Muscle of leg (tissue), 16 donors: ENCODE measurements at places on chromosomes 2 and 18. TPM values are rescaled to one million over a fixed set of nuclear protein-coding genes. Genes with fewer than 3 reads are reported as not detected.
A peak's percentile ranks its signal among the peaks of the same experiment; 100 is the strongest.

The PDCD1 gene
- polyA plus RNA-seq: 0.07 TPM

The GREB1 gene
- polyA plus RNA-seq: 11.3 TPM

The TMEM131 gene
- polyA plus RNA-seq: 38.7 TPM

The TPO gene
- polyA plus RNA-seq: 0.08 TPM

The DYSF gene
- 106 TPM for polyA plus RNA-seq

The RGPD4 gene
- 0.10 TPM for polyA plus RNA-seq

The CNDP1 gene
- polyA plus RNA-seq: 0.10 TPM

The PSTPIP2 gene
- polyA plus RNA-seq: 1.3 TPM

The CHRNG gene
- polyA plus RNA-seq: 75.0 TPM

The FOXD4L1 gene
- 2.7 TPM for polyA plus RNA-seq

The SUMO1 gene
- 125 TPM for polyA plus RNA-seq

The CYP26B1 gene
- 14.5 TPM for polyA plus RNA-seq

- peaks cover 7% of the 10 kb centered on the region for H3K36me3 ChIP-seq
- no peaks in the 10 kb centered on the region for H3K4me1 ChIP-seq
- H3K27me3 ChIP-seq: no peaks in the 10 kb centered on the region
- DNase-seq: no peak
- H3K4me3 ChIP-seq: no peak overlapping the region
- no peak overlapping the region for H3K27ac ChIP-seq
Measured at GRCh38 chr18:70332694-70333093, 43.8 kb downstream of the SOCS6 start.

- no peak overlapping the region for H3K27ac ChIP-seq
- peak; percentile 58 for DNase-seq
- no peaks in the 10 kb centered on the region for H3K27me3 ChIP-seq
- H3K4me1 ChIP-seq: no peaks in the 10 kb centered on the region
- peaks cover 16% of the 10 kb centered on the region for H3K36me3 ChIP-seq
Measured at GRCh38 chr2:8761529-8762164, 75.8 kb downstream of the KIDINS220 start.

GRCh38 chr18:36887114-36887513 is 58.2 kb downstream of the KIAA1328 start:
- H3K36me3 ChIP-seq: peaks cover 2% of the 10 kb centered on the region
- H3K27ac ChIP-seq: no peak overlapping the region
- DNase-seq: no peak

DNA sequence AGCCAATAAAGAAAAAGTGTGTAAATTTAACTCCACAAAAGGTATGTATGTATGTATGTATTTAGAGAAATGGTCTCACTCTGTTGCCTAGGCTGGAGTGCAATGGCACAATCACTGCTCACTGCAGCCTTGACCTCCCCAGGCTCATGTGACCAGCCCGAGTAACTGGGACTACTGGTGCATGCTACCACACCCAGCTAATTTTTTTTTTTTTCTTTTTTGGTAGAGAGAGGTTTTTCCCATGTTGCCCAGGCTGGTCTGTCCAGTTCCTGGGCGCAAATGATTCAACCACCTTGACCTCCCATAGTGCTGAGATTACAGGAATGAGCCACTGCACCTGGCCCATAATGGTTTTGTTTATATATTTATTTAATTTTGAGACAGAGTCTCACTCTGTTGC is 67.1 kb downstream of the CERKL start:
- H3K27ac ChIP-seq: no peak overlapping the region
- no peak overlapping the region for H3K4me3 ChIP-seq
- DNase-seq: no peak
- H3K27me3 ChIP-seq: no peaks in the 10 kb centered on the region

- H3K27me3 ChIP-seq: no peaks in the 10 kb centered on the region
- no peak overlapping the region for H3K4me3 ChIP-seq
- H3K27ac ChIP-seq: peak overlapping the region; percentile 20
- peaks cover 4% of the 10 kb centered on the region for H3K4me1 ChIP-seq
Measured at GRCh38 chr2:112001136-112001715, 53.8 kb upstream of the TMEM87B start.

GRCh38 chr2:113104054-113104611 is 23.3 kb upstream of the IL1RN start:
- no peak overlapping the region for H3K27ac ChIP-seq
- no peaks in the 10 kb centered on the region for H3K27me3 ChIP-seq
- no peak for DNase-seq
- H3K36me3 ChIP-seq: no peaks in the 10 kb centered on the region

GRCh38 chr2:203492965-203493364 is 42.1 kb downstream of the RAPH1 start:
- DNase-seq: no peak
- no peaks in the 10 kb centered on the region for H3K27me3 ChIP-seq
- H3K4me1 ChIP-seq: no peaks in the 10 kb centered on the region
- no peak overlapping the region for H3K27ac ChIP-seq
- no peak overlapping the region for H3K4me3 ChIP-seq
- peaks cover 16% of the 10 kb centered on the region for H3K36me3 ChIP-seq

DNA sequence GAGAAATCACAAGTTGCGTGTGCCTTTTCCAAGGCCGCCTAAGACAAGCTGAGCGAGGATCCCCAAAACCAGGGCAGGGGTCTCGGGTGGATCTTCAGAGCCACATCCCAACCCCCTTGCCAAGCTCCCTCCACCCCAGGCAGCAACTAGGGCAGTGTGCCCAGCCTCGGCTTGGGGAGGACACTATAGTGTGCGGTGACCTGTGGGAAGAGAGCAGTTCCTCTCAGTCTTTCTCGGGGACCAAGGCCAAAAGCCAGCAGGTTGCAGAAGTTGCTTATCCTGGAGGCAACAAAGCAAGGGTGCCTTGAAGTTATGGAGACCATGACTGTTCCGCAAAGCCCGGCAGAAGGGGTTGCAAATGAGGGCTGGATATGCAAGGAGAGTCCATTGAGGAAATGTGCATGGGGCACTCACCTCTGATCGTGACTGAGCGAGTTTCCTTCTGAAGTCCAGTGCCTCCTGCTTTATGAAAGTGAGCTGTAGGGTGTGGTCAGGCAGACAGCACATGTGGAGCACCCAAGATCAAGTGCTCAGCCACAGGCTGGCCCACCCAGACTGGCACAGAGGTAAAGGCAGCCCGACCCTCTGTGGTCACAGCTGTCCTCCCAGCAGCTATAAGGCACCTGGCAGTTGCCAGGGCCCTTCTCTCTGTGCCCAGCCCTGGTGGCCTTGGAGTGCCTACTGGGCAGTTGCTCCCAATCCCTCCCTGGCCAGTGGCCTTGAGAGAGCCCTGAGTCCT is 260.5 kb downstream of the ATAD2B start:
- peaks cover 45% of the 10 kb centered on the region for H3K4me1 ChIP-seq
- no peak overlapping the region for H3K27ac ChIP-seq
- peaks cover 14% of the 10 kb centered on the region for H3K27me3 ChIP-seq

DNA sequence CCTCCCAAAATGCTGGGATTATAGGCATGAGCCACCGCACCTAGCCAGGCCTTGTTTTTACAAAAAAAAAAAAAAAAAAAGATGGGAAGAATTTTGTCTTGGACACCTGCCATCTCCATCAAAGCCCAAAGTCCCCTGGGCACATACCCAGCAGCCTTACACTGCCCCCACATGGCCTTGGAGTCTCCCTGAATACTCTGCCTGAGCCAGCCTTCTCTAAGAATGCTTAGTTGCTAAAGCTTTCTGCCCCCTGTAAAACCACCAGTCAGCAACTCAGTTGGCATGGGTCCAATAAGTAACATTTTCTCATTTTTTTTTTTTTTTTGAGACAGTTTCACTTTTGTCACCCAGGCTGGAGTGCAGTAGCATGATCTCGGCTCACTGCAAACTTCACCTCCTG is 40.6 kb downstream of the SPC25 start:
- H3K4me3 ChIP-seq: no peak overlapping the region
- DNase-seq: peak; percentile 36
- H3K27ac ChIP-seq: no peak overlapping the region
- H3K36me3 ChIP-seq: peaks cover 3% of the 10 kb centered on the region
- no peaks in the 10 kb centered on the region for H3K27me3 ChIP-seq
- no peaks in the 10 kb centered on the region for H3K4me1 ChIP-seq

- H3K4me1 ChIP-seq: no peaks in the 10 kb centered on the region
- no peaks in the 10 kb centered on the region for H3K27me3 ChIP-seq
- H3K36me3 ChIP-seq: no peaks in the 10 kb centered on the region
- H3K27ac ChIP-seq: no peak overlapping the region
- peak; percentile 72 for DNase-seq
- no peak overlapping the region for H3K4me3 ChIP-seq
Measured at GRCh38 chr18:35390951-35391700, 14.0 kb upstream of the ZNF396 start.

- H3K36me3 ChIP-seq: peaks cover 2% of the 10 kb centered on the region
- H3K4me1 ChIP-seq: no peaks in the 10 kb centered on the region
- DNase-seq: no peak
- H3K27ac ChIP-seq: no peak overlapping the region
- H3K4me3 ChIP-seq: no peak overlapping the region
Measured at GRCh38 chr18:24024425-24024824, 9.9 kb downstream of the TTC39C start.

- H3K27ac ChIP-seq: no peak overlapping the region
- H3K4me1 ChIP-seq: peaks cover 4% of the 10 kb centered on the region
- no peaks in the 10 kb centered on the region for H3K36me3 ChIP-seq
- no peak overlapping the region for H3K4me3 ChIP-seq
- H3K27me3 ChIP-seq: peaks cover 11% of the 10 kb centered on the region
- no peak for DNase-seq
Measured at GRCh38 chr18:48525671-48526070, 13.2 kb upstream of the CTIF start.

GRCh38 chr2:165376571-165376975 is 92.9 kb upstream of the CSRNP3 start:
- H3K4me3 ChIP-seq: no peak overlapping the region
- DNase-seq: peak; percentile 11
- H3K27ac ChIP-seq: no peak overlapping the region
- no peaks in the 10 kb centered on the region for H3K27me3 ChIP-seq

DNA sequence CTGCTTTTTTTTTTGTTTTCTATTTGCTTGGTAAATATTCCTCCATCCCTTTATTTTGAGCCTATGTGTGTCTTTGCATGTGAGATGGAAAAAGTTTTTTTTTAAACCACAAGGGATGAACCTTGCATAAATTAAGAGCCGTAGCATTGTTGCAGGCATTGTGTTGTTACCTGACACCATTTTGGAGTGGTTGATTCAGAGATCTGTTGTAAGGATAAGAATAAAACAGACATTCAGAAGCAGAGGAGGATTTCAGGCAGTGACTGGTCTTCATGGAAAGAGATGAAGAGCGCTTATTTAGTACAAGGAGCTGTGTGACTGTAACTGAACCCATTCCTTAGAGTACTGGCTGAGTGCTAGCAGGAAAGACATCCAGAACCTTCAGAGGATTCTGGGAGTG is 101.2 kb downstream of the LTBP1 start:
- H3K4me1 ChIP-seq: peaks cover 3% of the 10 kb centered on the region
- H3K4me3 ChIP-seq: no peak overlapping the region
- H3K27ac ChIP-seq: no peak overlapping the region
- DNase-seq: peak; percentile 42
- no peaks in the 10 kb centered on the region for H3K36me3 ChIP-seq

GRCh38 chr2:157413326-157414035 is 30.4 kb downstream of the CYTIP start:
- no peak for DNase-seq
- no peak overlapping the region for H3K27ac ChIP-seq
- H3K27me3 ChIP-seq: no peaks in the 10 kb centered on the region
- H3K4me1 ChIP-seq: peaks cover 4% of the 10 kb centered on the region

GRCh38 chr18:51513517-51513916 is 316.0 kb upstream of the MEX3C start:
- H3K4me1 ChIP-seq: no peaks in the 10 kb centered on the region
- no peak overlapping the region for H3K27ac ChIP-seq
- H3K36me3 ChIP-seq: no peaks in the 10 kb centered on the region
- DNase-seq: no peak
- H3K4me3 ChIP-seq: no peak overlapping the region

DNA sequence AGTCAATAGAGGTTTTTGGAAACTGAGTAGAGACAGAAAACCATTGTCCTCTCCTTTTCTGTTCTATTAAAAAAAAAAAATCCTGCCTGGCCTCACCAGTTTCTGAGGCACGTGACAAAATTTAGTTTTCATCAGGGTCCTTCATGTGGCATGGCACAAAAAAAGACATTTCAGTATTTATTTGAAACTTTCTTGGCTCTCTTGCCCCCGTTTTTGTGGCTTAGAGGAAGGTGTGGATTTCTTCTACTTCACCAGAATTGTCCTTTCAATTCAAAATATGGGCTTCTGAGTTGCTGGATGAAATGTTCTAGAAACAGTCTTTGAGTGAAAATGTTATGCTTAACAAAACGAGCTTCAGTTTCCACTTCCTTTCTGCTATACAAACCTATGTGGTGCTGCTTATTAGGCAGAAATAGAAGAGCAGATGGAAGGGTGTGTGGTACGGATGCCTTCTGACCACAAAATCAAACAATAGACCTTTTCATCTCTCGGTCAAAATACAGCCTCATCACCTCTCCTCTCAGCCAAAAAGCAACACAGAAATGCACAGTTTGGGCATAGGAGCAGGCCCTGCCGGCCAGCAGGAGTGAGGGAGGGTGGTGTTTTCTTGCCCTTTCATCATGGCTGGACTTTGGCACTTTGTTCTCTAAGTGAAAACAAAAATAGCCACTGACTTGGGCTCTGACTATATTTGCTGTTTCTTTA is 89.2 kb downstream of the SH3RF3 start:
- H3K4me1 ChIP-seq: peaks cover 17% of the 10 kb centered on the region
- peak; percentile 43 for DNase-seq
- H3K36me3 ChIP-seq: no peaks in the 10 kb centered on the region
- H3K4me3 ChIP-seq: no peak overlapping the region
- peaks cover 9% of the 10 kb centered on the region for H3K27me3 ChIP-seq

DNA sequence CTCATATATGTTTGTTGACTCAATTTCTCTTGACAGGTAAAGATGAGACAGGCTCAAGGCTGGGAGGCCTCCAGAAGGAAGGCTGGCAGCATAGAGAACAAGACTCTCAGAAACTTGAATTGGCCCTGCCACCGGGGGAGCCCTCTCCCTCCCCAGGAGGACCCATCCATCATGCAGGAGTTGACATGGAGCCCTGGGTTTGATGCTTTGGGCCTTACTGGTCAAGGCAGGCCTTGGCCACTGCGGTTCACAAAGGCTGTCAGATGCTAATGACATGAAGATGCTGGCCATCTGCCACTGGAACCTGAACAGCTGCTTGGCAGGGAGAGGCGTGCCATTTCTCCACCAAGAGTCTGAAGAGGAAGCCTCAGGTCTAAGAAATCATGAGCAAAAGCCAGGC is 193.6 kb downstream of the MTCL1 start:
- no peaks in the 10 kb centered on the region for H3K27me3 ChIP-seq
- H3K4me3 ChIP-seq: no peak overlapping the region
- DNase-seq: peak; percentile 67
- no peak overlapping the region for H3K27ac ChIP-seq
- no peaks in the 10 kb centered on the region for H3K36me3 ChIP-seq

- no peak for DNase-seq
- H3K27me3 ChIP-seq: no peaks in the 10 kb centered on the region
- H3K4me1 ChIP-seq: no peaks in the 10 kb centered on the region
- peaks cover 4% of the 10 kb centered on the region for H3K36me3 ChIP-seq
- no peak overlapping the region for H3K4me3 ChIP-seq
Measured at GRCh38 chr2:24163186-24163585, 11.7 kb upstream of the FAM228A start.

GRCh38 chr2:195049372-195050031 is 607.5 kb upstream of the SLC39A10 start:
- DNase-seq: no peak
- H3K27me3 ChIP-seq: no peaks in the 10 kb centered on the region
- no peaks in the 10 kb centered on the region for H3K4me1 ChIP-seq
- no peak overlapping the region for H3K4me3 ChIP-seq
- no peak overlapping the region for H3K27ac ChIP-seq
- H3K36me3 ChIP-seq: no peaks in the 10 kb centered on the region
